ENCODE measurements at places on chromosomes 12 and 14. TPM values are rescaled to one million over a fixed set of nuclear protein-coding genes. Genes with fewer than 3 reads are reported as not detected.

RHOF gene
- total RNA-seq: 18.2 TPM

ABCC9 gene
- 0.07 TPM for total RNA-seq

NID2 gene
- 191 TPM for total RNA-seq

IKZF4 gene
- total RNA-seq: 1.9 TPM

OASL gene
- total RNA-seq: 0.29 TPM

C12orf60 gene
- total RNA-seq: 1.6 TPM

PRICKLE1 gene
- total RNA-seq: 18.0 TPM
